GM19239 (cell line): ENCODE measurements at places on chromosomes 1 and 21.
A peak's percentile ranks its signal among the peaks of the same experiment; 100 is the strongest.

- peak; percentile 50 for DNase-seq
Observed at GRCh38 chr1:38071312-38072256, 25.0 kb upstream of the POU3F1 start.

DNA sequence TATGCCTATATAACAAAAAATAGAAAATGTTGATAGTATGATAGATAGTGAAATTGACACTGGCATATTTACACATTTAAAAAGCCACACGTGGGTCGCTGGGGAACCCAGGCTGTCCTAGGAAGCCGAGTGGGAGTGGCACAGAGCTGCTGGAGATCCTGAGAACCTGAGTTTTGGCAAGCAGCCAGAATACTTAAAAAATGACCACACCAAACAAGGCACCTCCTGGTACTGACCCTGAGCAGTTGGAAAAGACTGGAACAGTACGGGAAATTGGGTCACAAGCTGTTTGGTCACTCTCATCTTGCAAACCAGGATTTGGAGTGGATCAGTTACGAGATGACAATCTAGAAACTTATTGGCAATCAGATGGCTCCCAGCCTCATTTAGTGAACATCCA is 111.5 kb downstream of the ZFYVE9 start:
- no peak for DNase-seq

DNA sequence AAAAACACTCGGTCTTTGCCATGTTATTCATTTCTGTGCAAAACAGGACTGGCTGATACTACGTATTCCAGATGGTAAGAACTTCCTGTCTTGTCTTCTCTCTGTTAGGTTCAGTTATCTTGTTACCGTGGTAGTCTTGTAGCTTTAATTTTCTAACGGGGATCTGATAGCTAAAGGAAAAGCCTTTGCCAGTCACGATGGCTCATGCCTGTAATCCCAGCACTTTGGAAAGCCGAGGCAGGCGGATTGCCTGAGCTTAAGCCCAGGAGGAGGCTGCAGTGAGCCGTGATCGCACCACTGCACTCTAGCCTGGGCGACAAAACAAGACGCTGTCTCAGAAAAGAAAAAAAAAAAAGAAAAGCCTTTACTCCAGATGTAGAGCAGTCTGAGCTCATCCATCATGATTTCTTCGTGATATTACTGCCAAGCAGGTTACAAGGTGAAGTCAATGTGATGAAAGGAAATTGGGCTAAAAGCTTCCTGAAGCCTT is 11.1 kb upstream of the MSTO1 start:
- DNase-seq, result no peak

DNA sequence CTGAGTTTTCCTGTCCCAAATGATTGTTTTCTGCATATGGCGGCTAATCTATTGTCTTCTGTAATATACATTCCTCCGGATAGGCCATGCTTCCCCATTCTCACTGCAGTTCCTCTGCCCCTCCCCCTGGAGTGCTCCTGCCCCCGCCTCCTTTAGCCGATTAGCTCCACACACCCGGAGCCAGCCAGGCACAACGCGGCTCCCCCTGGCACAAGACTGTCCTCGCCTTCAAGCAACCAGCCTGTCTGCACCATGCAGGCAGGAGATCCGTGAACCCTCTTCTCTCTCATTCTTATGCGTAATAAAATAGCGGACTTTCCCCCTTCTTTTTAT is 18.0 kb downstream of the SERTAD4 start:
- no peak for DNase-seq

GRCh38 chr1:15459771-15460707 is 3.5 kb downstream of the CELA2A start:
- DNase-seq, result no peak

DNA sequence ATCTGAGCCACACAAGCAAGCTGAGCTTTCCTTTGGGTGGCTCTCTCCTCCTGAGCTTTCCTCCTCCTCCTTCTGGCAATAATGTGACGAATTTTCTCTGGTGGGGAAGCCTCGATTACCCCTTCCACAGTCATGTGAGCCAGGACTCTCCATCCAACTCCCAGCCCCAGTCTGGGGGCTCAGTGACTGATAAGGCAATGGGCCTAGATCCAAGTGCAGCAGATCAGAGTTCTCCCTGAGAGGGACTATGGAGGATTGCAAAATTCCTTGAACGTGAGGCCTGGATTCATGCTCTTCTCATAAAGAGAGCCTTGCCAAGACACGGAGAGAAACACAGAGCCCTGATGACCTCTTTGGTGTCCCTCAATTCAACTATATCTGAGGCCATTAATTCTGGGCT is 31.3 kb upstream of the TRIM67 start:
- DNase-seq, result no peak

DNA sequence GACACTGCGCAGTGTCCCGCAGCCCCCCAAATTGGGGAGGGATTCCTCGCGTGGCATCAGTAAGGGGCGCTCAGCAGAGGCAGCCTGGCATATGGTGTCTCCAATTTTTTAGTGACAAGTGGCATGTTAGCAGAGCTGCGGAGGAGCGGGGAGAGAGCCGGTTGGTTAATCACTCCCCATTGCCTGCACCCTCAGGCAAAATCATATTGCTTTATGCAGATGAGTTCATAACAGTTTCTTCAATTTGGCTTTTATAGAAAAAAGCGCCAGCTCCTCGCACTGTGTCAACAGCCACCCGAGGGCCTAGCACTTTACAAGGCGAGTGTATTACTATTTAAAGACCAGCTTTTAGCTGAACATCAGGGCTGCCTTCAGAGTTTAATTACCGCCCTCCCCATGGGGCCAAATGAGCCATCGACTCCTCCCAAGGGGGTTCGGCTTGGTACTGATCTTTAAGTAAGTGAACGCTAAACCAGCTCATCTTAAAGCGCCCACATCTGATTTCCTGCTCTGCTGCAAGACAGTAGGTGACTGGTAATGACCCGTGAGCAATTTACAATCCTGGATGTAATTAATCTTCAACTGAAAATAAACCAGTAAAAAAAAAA is 298.9 kb downstream of the DSCAM start:
- no peak for DNase-seq

GRCh38 chr1:152932170-152932811 is 14.7 kb upstream of the SPRR5 start:
- no peak for DNase-seq

GRCh38 chr1:15424146-15424667 is 14.0 kb upstream of the CTRC start:
- no peak for DNase-seq

GRCh38 chr1:40783001-40783905 is at the start of gene KCNQ4:
KCNQ4 (plus strand) TSS chr1:40783787; CDS start chr1:40784094, 307 bp downstream.
- DNase-seq, result no peak

GRCh38 chr1:11704194-11704529 is 12.7 kb downstream of the DRAXIN start:
- DNase-seq, result no peak

GRCh38 chr1:108719656-108720435 is 7.1 kb downstream of the FNDC7 start:
- DNase-seq, result no peak

GRCh38 chr1:247528812-247529474 is 7.3 kb downstream of the OR2C3 start:
- DNase-seq, result no peak

DNA sequence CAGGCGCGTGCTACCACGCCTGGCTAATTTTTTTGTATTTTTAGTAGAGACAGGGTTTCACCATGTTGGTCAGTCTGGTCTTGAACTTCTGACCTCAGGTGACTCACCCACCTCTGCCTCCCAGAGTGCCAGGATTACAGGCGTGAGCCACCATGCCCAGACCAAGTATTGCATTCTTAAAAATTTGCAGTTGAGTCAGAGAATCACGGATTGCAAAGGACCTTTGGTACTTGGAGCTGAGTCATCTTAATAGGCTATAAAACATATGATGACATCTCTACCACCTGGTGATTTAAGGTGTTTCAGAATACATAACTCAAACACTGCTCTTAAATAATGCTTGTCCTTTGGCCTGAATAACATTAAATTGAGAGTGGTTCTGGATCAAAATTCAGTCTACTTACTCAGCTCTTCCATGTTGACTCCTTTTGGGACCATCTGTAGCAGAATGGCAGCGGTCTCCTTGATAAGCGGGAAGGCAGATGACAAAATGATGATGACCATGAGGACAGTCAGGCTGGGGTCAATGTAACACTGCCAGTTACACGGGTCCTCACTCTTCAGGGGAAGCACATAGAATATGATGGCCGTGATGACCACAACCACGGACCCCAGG is 10.4 kb downstream of the SLC30A10 start:
- no peak for DNase-seq

DNA sequence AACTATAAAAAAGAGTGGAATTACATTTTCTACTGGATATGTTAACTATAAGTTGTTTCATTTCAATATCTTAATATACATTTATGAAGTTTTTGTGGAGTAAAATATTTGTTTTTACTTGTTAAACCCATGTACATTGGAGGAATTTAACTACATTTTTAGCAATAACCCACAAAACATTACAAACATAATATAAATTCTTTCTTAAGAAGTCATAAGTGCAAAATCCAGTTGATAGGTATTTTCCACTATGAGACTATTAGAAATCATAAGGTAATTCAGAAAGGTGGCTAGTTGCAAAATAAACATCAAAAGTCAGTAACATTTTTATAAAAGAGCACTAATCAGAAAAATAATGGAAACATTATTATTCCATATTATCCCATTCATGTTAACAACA is 73.9 kb upstream of the RRP15 start:
- no peak for DNase-seq

DNA sequence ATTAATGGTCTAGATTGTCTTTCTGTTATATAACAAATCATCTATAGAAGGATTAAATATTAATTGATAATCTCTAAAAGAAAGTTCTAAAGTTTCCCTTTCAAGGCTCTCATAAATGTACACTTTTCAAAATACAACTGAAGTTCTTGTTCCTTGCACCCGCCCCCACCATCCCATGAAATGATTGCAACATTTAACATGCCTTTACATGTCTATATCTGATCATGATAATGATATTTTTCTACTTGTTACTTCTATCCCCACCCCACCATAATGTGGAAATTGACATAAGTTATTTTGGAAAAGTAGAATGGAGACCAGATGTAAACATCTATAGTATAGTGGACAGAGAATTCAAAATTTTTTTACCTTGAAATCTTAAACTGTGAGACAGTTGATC is 186.6 kb downstream of the NTNG1 start:
- DNase-seq, result no peak

DNA sequence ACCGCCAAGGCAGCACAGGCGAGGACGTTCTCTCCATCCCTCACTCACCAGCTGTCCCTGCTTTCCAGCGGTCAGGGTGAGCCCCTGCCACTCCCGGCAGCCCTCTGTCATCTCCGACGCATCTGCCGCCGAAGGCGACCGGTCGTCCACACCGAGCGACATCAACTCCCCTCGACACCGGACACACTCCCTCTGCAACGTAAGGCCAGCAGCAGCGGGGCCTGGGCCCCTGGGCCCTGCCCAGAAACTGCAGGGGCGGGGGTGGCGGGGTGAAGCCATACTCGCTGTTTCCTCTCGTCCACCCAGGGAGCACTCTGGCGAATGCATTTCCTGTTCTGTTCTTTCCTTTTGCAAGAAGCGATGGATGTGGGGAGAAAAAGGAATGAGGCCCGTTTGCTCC is 93.4 kb upstream of the TMEM51 start:
- no peak for DNase-seq

DNA sequence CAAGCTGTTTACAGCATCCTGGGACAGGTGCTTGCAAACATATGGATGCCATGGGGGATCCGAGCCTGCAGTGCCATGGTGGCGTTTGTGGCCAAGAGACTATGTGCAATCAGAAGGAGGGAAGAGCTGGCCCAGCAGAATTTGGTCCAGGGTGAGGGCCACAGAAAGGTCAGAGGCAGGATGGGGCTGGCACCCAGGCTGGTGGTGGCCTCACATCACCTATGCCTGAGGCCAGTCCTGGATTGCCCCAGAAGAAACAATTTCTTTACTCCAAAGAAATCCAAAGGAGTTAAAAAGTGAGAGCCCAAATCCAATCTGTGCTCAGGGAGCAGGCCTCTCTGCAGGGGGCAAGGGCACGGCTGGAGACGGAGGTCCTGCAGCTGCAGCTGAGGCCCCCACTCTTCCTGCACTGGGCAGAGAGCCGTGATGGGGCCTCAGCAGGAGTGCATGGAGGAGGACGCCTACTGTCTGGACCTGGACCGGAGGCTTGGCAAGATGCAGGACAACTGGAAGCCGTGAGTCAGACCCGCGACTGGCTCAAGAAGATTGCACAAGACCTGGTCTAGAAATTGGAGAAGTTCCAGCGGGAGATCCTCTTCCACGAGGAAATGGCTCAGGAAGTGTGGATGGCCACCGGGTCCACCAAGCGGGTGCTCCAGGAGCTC is 163.5 kb downstream of the RYR2 start:
- DNase-seq, result no peak

DNA sequence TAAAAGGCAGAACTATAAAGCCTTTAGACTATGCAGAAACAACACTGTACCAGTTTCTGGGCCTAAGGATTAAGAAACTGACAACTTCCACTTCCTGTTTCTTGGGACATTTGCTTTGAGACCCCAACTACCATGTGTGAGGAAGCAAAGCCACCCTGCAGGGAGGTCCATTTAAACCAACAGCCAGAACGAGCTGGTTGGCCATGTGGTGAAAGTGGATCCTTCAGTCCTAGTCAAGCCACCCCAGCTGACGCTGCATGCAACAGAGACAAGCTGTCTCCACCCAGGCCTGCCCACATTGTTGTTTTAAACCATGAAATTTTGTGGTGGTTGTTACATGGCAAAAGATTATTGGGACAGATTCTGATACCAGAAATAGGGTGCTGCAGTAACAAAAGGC is 31.8 kb upstream of the SLFNL1 start:
- no peak for DNase-seq

DNA sequence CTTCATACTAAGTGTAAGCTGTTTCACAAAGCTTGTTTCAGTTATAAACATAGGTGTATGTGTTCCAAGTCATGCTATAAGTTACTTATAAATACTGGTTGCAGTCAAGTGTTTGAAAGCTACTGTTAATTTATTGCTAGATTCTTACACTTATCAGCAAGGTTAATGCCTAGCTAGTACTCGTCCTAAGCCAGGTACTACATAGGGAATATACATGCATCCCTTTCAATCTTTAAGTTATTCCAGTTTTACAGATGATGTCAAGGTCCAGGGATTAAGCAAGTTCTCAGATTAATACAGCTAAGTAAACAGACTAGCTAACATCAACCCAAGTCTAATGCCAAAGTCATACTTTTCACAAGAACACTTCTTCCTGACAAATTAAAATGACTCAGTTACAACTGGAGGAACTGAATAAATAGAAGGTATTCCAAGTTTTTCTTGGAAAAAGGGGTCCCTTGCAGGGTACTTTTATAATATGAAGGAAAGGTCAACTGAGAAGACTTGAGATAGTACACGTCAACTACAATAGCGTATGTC is 652.2 kb upstream of the USP24 start:
- DNase-seq, result no peak

- no peak for DNase-seq
Observed at GRCh38 chr21:46411691-46412090, 47.0 kb upstream of the DIP2A start.

GRCh38 chr1:28233264-28233606 is 406 bp upstream of the DNAJC8 start:
- no peak for DNase-seq

GRCh38 chr1:110114784-110115183 is 2.5 kb downstream of the UBL4B start:
- no peak for DNase-seq

DNA sequence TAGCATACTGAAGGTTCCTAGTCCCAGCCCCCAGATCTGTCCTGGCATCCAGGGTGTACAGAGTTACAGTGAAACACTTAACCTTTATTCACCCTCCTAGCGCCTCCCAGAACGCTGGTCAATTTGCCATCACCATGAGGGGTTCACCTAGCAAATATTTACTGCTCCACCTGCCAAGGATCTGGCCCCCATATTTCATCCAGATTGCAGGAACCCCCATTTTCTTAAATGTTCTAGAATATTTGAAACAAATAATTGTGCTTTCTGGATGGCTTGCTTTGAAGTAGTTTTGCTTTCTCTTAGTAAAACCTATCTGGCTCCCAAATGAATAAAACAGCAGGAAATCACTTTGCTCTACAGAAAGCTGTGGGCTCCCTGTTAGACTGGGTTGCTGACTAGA is 37.7 kb downstream of the KCNN3 start:
- no peak for DNase-seq
